NCI-H1092 (cell line): ENCODE measurements at places on chromosomes 7 and 10.

- no peak for DNase-seq
These were observed 138.2 kb downstream of the ELMO1 start for GRCh38 chr7:37310327-37311080.

DNA sequence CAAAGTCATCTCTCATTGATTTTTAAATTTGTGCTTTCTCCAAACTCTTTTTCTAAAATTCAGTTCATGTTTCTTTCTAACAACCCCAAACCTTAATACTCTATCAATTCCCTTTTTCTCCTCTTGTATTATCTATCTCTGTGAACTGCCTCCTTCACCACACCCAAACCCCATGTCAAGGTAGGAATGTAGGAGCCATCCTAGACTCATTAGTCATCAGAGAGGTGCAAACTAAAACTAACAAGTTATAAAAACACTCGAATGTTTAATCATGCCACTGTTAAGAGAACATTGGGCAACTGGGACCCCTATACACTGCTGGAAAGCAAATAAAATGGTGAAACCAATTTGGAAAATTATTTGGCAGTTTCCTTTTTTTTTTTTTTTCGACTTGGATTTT, 533.8 kb upstream of the LRRN3 start:
- DNase-seq, result no peak

DNA sequence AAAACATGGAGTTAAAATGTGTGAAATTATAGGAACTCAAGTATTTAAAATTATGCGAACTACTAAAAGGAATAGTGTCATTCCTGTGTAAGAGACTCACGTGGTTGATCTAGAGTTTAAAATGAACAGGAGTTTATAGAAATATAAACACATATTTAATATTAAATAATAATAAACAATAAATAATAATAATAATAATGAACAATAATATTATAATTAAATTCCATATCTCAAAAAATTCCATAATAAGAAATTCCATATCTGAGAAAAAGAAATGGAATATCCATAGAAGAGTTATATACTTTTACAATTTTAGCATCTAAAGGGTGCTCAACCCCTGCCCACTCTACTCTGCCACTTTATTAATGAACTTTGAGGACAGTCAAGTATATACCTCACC, 429.6 kb downstream of the TNS3 start:
- DNase-seq, result no peak

GRCh38 chr10:43802988-43803696, 154.5 kb upstream of the ZNF32 start:
- no peak for DNase-seq

GRCh38 chr10:2509081-2509531, 558.2 kb upstream of the PFKP start:
- DNase-seq, result no peak
